ENCODE measurements at places on chromosomes 2 and 18.

GRCh38 chr2:140201572-140201971 is 1421.4 kb upstream of the NXPH2 start:
- DNase-seq: no peak

DNA sequence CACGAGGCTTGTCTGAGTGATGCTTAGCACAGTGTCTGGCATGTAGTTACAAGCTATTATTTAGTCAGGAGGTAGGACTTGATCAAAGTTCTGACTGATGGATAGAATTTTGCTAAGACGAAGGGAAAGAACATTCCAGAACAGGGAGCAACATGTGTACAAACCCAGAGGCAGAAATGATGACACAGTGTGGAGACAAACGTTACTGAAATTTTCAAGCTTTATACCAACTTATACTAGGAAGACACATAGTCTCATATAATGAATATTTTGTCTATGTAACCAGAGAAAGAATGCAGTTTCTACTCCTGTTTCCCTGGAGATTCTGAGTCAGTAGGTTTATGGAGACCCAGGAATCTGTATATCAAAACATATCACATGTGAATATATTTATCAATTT is 123.4 kb downstream of the FAM124B start:
- DNase-seq: no peak

- DNase-seq: no peak
These were observed 191.7 kb downstream of the ERBB4 start for GRCh38 chr2:212346865-212347264.

- DNase-seq: no peak
These were observed 119.2 kb downstream of the ANKRD44 start for GRCh38 chr2:197191177-197191939.

- DNase-seq: no peak
These were observed 657 bp downstream of the ARL6IP6 start for GRCh38 chr2:152718909-152719645.

- no peak for DNase-seq
These were observed 72.0 kb upstream of the ODC1 start for GRCh38 chr2:10520154-10520553.

DNA sequence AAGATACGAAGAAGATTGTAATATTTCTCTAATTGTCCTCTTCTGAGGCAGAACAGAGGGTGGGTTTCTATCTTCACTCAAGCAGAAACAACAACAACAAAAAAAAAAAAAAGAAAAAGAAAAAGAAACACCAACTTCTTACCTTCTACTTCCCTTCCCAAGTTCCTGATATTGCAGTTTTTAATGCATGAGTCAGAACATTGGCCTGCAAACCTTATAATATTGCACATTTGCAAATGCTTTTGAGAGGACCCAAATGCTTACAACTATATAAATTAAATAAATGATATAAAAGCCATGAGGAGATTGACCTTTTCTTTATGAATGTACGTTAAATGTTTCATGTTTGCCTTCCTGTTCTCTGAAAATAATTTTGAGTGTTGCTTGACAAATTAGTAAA is 37.3 kb downstream of the PAX3 start:
- DNase-seq: no peak

- DNase-seq: no peak
These were observed 13.4 kb upstream of the DLX2 start for GRCh38 chr2:172116107-172116506.

- DNase-seq: no peak
These were observed 34.7 kb upstream of the LPIN1 start for GRCh38 chr2:11711751-11712150.

GRCh38 chr18:54222922-54223567 is 1.4 kb downstream of the MBD2 start:
- DNase-seq: no peak
